NCI-H1436 (cell line): ENCODE measurements at places on chromosomes 6 and 20.

DNA sequence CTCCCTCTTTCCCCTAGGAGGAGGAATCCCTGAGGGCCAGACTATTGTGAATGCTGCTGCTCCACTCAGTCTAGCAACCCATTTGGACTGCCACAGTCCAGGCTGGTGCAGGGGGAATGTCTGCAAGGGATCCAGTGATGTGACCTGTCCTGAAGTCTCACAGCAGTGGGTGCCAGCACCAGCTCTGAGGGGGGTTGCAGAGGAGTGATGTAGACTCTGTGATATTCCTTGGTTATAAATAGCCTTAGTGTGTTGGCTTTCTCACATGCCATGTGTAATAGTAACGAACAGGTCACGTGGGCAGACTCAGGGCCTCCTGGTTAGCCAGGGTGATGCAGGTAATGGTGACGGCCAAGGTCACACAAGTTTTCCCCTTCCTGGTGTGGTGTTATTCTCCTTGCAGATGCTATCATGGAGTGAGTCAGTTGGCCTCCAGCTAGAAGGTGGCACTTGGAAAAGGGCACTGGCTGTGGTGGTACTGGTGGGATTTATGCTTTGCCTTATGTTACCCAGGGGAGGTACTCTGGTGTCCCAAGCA is 404.4 kb downstream of the UTRN start:
- DNase-seq = no peak

- DNase-seq = no peak
Measured at GRCh38 chr6:126650931-126651330, 311.0 kb downstream of the CENPW start.

GRCh38 chr20:17845701-17846475 is 122.7 kb downstream of the SNX5 start:
- DNase-seq = no peak

GRCh38 chr6:109526905-109527628 is 44.0 kb upstream of the ZBTB24 start:
- DNase-seq = peak; percentile 72

DNA sequence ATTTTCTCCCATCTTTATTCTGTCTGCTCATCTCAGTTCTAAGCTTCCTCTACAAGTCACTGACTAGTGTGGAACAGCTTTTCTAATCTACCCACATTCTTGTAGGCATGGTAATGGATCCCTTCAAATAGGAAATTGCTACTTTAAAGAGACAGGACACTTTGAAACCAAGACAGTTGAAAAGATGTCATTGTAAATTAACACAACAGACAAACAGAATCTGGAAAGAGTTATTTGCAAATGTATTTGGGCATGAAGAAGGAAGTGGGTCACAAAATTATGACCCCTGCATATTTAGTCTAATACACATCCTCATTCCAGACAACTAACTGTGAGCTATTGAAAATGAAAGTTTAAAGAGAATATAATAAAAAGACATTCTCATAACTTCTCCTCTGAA is 298.2 kb upstream of the MARCKS start:
- DNase-seq = no peak

- DNase-seq = no peak
Measured at GRCh38 chr6:108565893-108566292, 5.2 kb downstream of the FOXO3 start.

DNA sequence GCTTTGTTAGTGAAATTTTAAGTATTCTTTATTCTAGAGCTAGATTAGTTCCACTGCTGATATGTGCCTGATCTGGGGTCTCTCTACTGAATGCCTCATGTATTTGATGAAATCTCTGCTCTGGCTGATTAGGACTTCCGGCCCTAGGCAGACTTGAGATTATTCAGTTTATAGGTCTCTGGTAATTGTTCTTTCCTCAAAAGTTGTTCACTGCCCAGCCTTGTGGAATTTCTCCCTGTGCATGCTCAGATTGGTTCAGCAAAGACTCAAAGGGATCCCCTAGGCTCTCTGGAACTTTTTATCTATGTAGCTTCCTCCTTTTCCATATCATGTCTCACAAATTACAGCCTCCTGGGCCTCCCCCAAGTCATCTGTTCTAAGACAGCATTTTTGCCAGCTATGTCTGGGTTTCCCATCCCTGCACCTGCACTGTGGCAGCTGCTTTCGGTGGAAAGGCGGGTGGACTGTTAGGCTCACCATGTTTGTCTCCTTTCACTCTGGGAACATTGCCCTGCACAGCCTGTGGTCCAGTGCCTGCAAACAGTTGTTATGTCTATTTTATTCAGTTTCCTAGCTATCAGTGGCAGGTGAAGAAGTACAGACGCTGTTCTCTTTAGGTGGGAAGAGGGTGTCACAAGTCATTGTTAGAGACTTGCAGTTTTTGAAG is 73.7 kb downstream of the RPP40 start:
- no peak for DNase-seq

DNA sequence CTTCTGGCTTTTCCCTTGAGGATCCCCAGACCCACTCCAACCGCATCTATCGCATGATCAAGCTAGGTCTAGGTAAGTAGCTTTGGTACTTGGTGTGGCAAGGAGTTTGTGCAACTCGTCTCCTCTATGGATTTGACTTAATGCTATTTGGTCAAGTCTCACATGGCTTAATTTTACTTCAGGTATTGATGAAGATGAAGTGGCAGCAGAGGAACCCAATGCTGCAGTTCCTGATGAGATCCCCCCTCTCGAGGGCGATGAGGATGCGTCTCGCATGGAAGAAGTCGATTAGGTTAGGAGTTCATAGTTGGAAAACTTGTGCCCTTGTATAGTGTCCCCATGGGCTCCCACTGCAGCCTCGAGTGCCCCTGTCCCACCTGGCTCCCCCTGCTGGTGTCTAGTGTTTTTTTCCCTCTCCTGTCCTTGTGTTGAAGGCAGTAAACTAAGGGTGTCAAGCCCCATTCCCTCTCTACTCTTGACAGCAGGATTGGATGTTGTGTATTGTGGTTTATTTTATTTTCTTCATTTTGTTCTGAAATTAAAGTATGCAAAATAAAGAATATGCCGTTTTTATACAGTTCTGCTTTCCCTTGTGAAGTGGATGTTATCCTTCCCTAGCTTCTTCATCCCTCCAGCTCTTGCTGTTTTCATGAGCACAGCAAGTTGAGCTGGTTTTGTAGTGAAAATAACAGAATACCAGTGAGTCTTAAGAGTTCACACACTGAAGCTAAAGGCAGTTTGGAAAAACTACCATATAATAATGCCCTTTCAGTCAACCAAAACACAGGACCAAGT is 3.8 kb downstream of the SLC35B2 start:
- peak; percentile 44 for DNase-seq

GRCh38 chr6:111399626-111400025 is 83.4 kb downstream of the REV3L start:
- DNase-seq = no peak

DNA sequence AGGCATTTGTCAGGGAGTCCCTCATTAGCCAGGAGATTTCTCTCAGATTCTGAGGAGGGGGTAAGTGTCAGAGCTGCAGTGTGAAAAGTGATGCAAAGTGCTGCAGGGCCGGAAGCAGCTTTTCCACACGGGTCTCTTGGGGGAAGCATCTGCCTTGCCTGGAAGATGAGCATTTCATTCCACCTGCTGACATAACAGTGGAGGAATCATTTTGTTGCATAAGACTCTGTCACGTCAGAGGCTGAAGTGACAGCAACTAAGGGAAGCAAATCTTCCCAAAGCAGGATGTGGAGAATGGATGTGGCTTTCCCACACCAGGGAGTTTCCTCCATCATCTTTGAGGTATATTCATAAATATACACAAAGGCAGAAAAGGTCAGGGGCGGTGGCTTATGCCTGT is 22.8 kb downstream of the DCBLD1 start:
- DNase-seq = no peak

- DNase-seq = no peak
Measured at GRCh38 chr6:163494279-163494727, 79.8 kb downstream of the QKI start.

DNA sequence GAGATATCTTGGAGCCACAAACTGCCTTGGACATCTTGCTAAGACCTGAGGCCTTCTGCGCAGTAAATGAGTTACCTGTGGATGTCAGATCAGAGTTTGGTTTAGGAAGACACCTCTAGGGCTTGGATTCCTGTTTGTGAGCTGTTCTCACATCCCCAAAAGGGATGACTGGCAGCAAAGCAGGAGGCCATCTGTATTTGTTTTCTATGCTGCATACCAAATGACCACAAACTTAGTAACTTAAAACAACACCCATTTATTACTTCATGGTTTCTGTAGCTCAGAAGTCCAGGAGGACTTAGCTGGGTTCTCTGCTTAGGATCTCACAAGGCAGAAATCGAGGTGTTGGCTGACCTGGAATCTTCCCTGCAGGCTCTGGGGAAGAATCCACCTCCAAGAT is 116.7 kb downstream of the UNC5CL start:
- no peak for DNase-seq

DNA sequence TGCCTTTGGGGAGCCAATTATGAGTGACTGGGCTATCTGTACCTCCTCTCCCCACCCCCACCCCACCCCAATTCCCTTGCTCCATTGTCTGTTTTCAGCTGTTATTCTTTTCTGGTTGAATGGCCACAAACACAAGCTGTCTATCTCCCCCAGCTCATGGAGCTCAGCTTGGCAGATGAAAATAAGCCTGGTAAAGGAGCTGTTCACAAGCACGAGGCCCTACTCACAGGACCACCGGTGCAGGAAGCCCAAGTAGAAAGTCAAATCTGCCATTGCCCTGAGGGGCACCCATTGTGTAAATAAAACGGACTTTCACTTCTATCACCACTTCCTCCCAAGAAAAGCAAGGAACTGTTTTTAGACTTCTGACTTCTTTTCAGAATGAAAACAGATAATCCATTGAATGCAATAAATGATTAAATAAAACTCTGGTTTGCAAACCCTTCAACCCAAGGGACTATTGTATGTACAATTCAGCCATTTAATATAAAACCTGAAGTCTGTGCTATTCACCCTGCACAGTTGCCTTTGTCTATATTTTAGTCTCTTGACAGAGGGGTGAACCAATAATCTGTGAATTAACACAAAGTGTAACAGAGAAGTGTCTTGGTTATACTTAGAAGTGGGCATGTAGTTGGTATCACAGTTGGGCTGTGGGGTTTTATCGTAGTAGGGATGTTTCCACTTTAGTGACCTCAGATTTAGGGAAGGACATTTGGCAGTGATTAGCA is 27.7 kb downstream of the RIPOR2 start:
- no peak for DNase-seq

- no peak for DNase-seq
Measured at GRCh38 chr6:140344142-140344913, 969.9 kb upstream of the CITED2 start.

GRCh38 chr20:59004763-59005522 is 2.1 kb downstream of the CTSZ start:
- DNase-seq = no peak

DNA sequence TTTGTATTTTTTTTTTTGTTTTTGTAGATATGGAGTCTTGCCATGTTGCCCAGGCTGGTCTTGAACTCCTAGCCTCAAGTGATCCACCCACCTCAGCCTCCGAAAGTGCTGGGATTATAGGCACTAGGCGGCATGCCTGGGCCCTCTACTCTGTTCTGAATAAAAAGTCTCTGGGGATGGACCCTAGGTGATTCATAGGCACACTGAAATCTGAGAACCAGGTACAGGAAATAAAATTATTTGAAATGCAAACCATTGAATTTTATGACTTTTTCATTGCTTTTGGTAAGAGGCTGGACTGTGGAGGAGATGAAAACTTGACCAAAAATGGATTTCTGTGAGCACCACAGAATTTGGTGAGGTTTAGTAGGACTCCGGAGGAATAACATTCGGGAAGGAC is 117.5 kb downstream of the PRIM2 start:
- no peak for DNase-seq

- no peak for DNase-seq
Measured at GRCh38 chr6:144131248-144131709, 19.0 kb upstream of the STX11 start.

DNA sequence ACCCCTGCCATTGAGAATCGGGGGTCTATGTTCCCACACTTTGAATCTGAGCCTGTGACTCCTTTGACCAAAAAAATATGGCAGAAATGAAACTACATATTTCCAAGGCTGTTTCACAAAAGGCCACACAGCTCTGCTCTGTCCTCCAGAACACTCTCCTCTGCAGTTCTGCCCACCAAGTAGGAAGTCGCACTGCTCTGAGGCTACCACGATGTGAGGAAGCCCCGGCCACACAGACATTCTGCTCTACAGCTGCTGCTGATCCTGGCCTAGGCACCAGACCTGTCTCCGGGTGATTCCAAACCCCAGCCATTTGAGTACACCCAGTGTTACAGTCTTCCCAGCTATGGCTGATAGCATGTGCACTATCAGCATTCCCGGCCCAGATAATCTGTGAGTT is 85.1 kb downstream of the LYRM4 start:
- DNase-seq = no peak

DNA sequence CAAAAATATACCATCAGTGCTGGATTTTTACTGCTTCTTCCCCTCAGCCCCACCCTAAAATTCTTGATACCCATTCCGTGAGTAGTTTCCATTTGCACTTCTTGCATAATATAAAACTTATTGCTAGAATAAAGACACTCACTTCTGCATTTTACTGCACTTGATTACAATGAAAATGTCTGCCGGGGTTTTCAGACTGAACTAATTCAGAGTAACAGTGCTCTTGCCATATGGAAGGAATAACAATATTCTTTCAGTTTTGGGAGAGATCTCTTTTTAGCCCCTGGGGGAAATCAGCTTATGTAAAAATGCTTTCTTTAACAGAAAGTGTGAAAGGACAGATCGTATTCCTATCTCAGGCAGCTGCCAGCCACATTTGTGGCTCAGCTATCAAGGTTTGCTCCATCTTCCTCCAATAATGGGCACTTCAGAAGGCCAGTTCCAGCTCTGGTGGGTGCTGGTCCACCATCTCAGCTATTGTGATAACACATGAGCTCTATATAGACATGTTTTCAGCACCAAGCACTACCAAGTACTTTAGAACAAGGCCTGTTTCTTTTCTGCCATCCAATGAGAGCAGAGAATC is 8.9 kb downstream of the SMLR1 start:
- no peak for DNase-seq

DNA sequence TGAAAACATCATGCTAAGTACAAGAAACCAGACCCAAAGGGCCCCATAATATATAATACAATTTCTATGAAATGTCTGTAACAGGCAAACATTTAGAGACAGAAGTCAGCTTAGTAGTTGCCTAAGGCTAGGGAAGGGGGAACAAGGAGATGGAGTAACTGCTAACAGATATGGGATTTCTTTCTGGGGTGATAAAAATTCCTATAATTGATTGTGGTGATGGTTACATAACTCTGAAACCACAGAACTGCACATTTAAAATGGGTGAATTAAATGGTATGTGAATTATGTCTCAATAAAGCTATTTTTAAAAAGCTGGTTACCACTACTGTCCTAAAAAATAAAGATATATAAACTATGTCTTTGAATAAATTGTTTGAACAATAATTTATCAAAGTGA is 3.2 kb downstream of the CEP162 start:
- no peak for DNase-seq

DNA sequence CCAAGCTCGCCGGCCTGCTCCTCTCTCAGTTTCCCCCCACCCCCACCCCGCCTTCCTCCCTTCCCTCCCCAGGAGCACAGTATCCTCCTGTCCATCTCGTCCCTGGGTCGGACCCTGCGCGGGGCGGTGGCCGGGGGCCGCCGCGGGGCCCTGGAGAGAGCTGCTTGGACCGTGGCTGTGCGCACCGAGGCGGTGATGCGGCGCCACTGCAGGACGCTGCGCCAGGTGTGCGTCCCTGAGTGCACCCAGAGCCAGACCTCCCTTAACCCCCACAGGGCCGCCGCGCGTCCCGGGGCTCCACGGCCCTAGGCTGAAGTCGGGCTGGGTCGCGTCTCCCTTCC is 2.2 kb downstream of the C20orf204 start:
- DNase-seq = no peak

- DNase-seq = no peak
Measured at GRCh38 chr6:120355822-120356221, 978.5 kb downstream of the TBC1D32 start.

GRCh38 chr6:71252410-71252809 is 36.2 kb upstream of the OGFRL1 start:
- no peak for DNase-seq
